ENCODE measurements at places on chromosomes 2 and 18. TPM values are rescaled to one million over a fixed set of nuclear protein-coding genes. Genes with fewer than 3 reads are reported as not detected.

LRATD1 gene
- total RNA-seq, result 27.0 TPM

NDUFB3 gene
- total RNA-seq, result 43.5 TPM

PARD3B gene
- total RNA-seq, result 3.0 TPM

GAREM1 gene
- total RNA-seq, result 9.2 TPM

TANC1 gene
- 34.5 TPM for total RNA-seq

ANKRD62 gene
- total RNA-seq, result under 0.01 TPM

GIGYF2 gene
- 56.0 TPM for total RNA-seq

ZNF385B gene
- total RNA-seq, result not detected

SULT1C2 gene
- total RNA-seq, result 0.34 TPM

GPAT2 gene
- total RNA-seq, result under 0.01 TPM

Measured in nasal cavity respiratory epithelium epithelial cell of viscerocranial mucosa (primary cell).